CD4-positive, CD25-positive, alpha-beta regulatory T cell (primary cell): ENCODE measurements at places on chromosomes 11 and 22. TPM values are rescaled to one million over a fixed set of nuclear protein-coding genes. Genes with fewer than 3 reads are reported as not detected.

Gene ANO3
- polyA plus RNA-seq, result not detected

DNA sequence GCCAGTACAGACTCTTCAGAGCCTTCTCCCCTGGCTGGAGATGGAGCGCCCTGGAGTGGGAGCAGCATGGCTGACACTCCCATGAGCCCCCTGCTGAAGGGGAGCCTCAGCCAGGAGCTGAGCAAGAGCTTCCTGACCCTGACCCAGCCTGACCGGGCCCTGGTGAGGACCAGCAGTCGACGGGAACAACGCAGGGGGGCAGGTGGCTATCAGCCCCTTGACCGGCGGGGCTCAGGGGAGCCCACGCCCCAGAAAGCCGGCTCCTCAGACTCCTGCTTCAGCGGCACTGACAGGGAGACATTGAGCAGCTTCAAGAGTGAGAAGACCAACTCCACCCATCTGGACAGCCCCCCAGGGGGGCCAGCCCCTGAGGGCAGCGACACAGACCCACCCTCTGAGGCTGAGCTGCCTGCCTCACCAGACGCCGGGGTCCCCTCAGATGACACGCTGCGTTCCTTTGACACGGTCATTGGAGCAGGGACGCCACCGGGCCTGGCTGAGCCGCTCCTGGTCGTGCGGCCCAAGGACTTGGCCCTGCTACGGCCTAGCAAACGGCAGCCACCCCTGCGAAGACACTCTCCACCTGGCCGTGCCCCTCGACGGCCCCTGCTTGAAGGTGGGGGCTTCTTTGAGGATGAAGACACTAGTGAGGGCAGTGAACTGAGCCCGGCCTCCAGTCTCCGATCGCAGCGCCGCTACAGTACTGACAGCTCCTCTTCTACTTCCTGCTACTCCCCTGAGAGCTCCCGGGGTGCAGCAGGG lies 2.6 kb downstream of the PCNX3 start:
- no peak for DNase-seq
- H3K27ac ChIP-seq, result no peak overlapping the region
- no peaks in the 10 kb centered on the region for H3K27me3 ChIP-seq
- H3K4me3 ChIP-seq, result no peak overlapping the region

Gene TMPRSS4
- not detected for polyA plus RNA-seq

GRCh38 chr11:125276619-125276976 lies 112.0 kb downstream of the PKNOX2 start:
- DNase-seq, result no peak
- H3K36me3 ChIP-seq, result no peaks in the 10 kb centered on the region
- no peak overlapping the region for H3K4me3 ChIP-seq
- no peaks in the 10 kb centered on the region for H3K4me1 ChIP-seq

Gene NOX4
- not detected for polyA plus RNA-seq

DNA sequence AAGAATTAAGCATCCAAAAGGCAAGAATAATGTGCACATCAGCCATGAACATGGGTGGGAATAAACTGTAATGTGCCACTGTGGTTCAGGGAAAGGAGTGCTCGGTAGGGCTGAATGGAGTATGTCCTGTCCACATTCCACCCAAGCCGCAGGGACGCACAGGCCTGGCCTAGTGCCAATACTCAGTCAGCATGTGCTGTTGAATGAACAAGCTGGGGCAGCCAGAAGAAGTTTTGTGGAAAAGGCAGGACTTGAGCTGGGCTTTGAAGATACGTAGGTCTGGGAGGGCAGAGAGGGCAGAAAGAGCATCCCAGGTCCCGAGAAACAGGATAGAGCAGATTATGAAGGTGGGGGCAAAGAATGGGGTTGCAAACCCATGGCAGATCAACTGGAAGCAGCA lies 60.0 kb upstream of the PLET1 start:
- no peak overlapping the region for H3K4me3 ChIP-seq
- H3K27me3 ChIP-seq, result no peaks in the 10 kb centered on the region
- no peaks in the 10 kb centered on the region for H3K4me1 ChIP-seq
- H3K27ac ChIP-seq, result no peak overlapping the region
- H3K36me3 ChIP-seq, result no peaks in the 10 kb centered on the region

- H3K27me3 ChIP-seq, result no peaks in the 10 kb centered on the region
- H3K27ac ChIP-seq, result peak overlapping the region; percentile 77
- DNase-seq, result peak; percentile 55
- peaks cover 42% of the 10 kb centered on the region for H3K4me1 ChIP-seq
- peak overlapping the region; percentile 97 for H3K4me3 ChIP-seq
- H3K36me3 ChIP-seq, result peaks cover 4% of the 10 kb centered on the region
Measured at GRCh38 chr11:2991452-2992233, 486 bp downstream of the NAP1L4 start.

Gene CHST1
- 0.10 TPM for polyA plus RNA-seq

Gene GRM5
- polyA plus RNA-seq, result not detected

GRCh38 chr11:115222218-115222862 lies 281.9 kb downstream of the CADM1 start:
- H3K4me1 ChIP-seq, result peaks cover 23% of the 10 kb centered on the region
- H3K27ac ChIP-seq, result peak overlapping the region; percentile 79
- peak; percentile 81 for DNase-seq
- peak overlapping the region; percentile 35 for H3K4me3 ChIP-seq
- peaks cover 2% of the 10 kb centered on the region for H3K27me3 ChIP-seq

GRCh38 chr22:49815641-49816091 lies 12.0 kb downstream of the BRD1 start:
- H3K4me1 ChIP-seq, result peaks cover 34% of the 10 kb centered on the region
- H3K36me3 ChIP-seq, result peaks cover 34% of the 10 kb centered on the region
- no peak overlapping the region for H3K4me3 ChIP-seq
- H3K27me3 ChIP-seq, result no peaks in the 10 kb centered on the region
- H3K27ac ChIP-seq, result no peak overlapping the region

GRCh38 chr11:1473786-1474185 lies 12.8 kb downstream of the MOB2 start:
- H3K4me3 ChIP-seq, result no peak overlapping the region
- no peaks in the 10 kb centered on the region for H3K4me1 ChIP-seq
- H3K27me3 ChIP-seq, result no peaks in the 10 kb centered on the region
- no peak for DNase-seq
- peaks cover 66% of the 10 kb centered on the region for H3K36me3 ChIP-seq
- H3K27ac ChIP-seq, result no peak overlapping the region

GRCh38 chr11:82701847-82702520 lies 31.7 kb downstream of the FAM181B start:
- no peaks in the 10 kb centered on the region for H3K27me3 ChIP-seq
- DNase-seq, result no peak
- no peak overlapping the region for H3K4me3 ChIP-seq
- no peaks in the 10 kb centered on the region for H3K36me3 ChIP-seq
- no peak overlapping the region for H3K27ac ChIP-seq

GRCh38 chr11:128505449-128506065 lies 81.8 kb downstream of the ETS1 start:
- H3K4me1 ChIP-seq, result peaks cover 100% of the 10 kb centered on the region
- H3K36me3 ChIP-seq, result peaks cover 74% of the 10 kb centered on the region
- peak overlapping the region; percentile 97 for H3K27ac ChIP-seq
- H3K27me3 ChIP-seq, result no peaks in the 10 kb centered on the region
- DNase-seq, result peak; percentile 30

- H3K27me3 ChIP-seq, result peaks cover 3% of the 10 kb centered on the region
- H3K4me3 ChIP-seq, result no peak overlapping the region
- H3K4me1 ChIP-seq, result no peaks in the 10 kb centered on the region
- no peaks in the 10 kb centered on the region for H3K36me3 ChIP-seq
- DNase-seq, result no peak
Measured at GRCh38 chr11:61194169-61194671, 9.1 kb upstream of the PGA3 start.

DNA sequence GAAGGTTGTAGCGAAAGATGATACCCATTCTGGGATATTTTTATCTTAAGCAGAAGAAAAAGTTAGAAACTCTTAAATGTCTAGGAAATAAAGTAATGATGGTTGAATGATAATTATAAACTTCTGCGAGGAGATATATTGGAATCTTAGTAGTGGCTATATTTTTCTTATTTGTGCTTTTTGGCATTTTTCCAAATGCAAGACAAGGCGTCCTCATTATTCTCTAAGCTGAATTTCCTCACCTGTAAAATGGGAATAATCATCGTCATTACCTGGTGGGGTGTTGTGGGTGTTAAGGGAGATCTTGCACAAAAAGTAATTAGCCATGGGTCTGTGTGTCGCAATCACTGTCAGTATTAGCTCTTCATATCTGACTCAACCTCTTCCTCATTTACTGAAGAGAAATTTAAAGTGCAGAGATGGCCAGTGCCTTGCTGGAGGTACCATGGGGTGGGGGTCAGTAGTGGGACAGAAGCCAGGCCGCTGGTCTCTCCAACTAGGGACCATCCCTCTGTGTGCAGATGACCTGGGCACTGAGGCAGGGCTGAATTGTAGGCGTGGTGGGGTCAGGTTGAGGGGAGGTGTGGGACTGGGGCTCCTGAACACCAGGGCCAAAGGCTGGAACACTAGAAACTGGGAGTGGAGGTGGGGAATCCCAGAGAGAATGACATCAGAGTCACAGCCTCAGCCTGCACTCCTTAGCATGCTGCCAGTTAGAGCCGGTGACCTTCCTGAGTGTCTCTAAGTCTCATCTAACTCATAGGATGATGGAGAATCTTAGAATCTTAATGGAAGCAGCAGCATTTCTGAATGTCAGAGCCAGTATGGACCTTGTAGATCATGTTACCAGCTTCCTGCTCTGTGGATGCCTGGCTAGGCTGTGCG lies 4.1 kb downstream of the PITPNM1 start:
- H3K4me1 ChIP-seq, result peaks cover 25% of the 10 kb centered on the region
- H3K27ac ChIP-seq, result no peak overlapping the region
- H3K4me3 ChIP-seq, result no peak overlapping the region
- no peaks in the 10 kb centered on the region for H3K27me3 ChIP-seq

- H3K4me1 ChIP-seq, result no peaks in the 10 kb centered on the region
- H3K4me3 ChIP-seq, result no peak overlapping the region
- H3K27me3 ChIP-seq, result no peaks in the 10 kb centered on the region
- peak; percentile 53 for DNase-seq
- H3K27ac ChIP-seq, result no peak overlapping the region
Measured at GRCh38 chr22:19619144-19620009, 94.9 kb upstream of the SEPTIN5 start.

- no peaks in the 10 kb centered on the region for H3K36me3 ChIP-seq
- no peaks in the 10 kb centered on the region for H3K27me3 ChIP-seq
- no peak overlapping the region for H3K27ac ChIP-seq
- no peak overlapping the region for H3K4me3 ChIP-seq
- no peak for DNase-seq
Measured at GRCh38 chr11:68146010-68146540, 24.9 kb upstream of the CHKA start.

DNA sequence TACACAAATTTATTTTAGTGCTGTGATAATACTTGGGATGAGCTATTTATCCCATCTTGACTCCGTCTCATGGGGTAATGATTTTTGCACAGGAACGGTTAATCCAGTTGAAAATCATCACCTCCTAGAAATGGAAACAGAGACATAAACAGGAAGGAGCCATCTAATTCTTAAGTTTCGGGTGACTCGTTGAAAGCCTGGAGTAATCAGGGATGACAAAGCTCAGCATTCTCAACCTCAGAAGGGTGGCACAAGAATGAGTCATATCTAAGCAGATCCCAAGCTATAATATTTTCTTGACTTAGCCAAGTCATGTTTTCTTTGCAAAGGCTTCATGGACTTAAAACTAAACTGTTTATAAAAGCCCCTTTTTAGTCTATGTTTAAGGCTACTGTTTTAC lies 280.8 kb upstream of the CCDC90B start:
- no peaks in the 10 kb centered on the region for H3K36me3 ChIP-seq
- H3K4me3 ChIP-seq, result no peak overlapping the region
- H3K27me3 ChIP-seq, result no peaks in the 10 kb centered on the region
- no peak for DNase-seq

GRCh38 chr11:18761144-18761543 lies 30.5 kb downstream of the PTPN5 start:
- peaks cover 5% of the 10 kb centered on the region for H3K27me3 ChIP-seq
- DNase-seq, result no peak
- H3K27ac ChIP-seq, result no peak overlapping the region
- H3K4me1 ChIP-seq, result peaks cover 3% of the 10 kb centered on the region

Gene CHRDL2
- not detected for polyA plus RNA-seq

- no peaks in the 10 kb centered on the region for H3K36me3 ChIP-seq
- H3K27ac ChIP-seq, result no peak overlapping the region
- H3K27me3 ChIP-seq, result no peaks in the 10 kb centered on the region
- DNase-seq, result no peak
- H3K4me3 ChIP-seq, result no peak overlapping the region
Measured at GRCh38 chr22:27238935-27239510, 562.5 kb downstream of the MN1 start.

- no peaks in the 10 kb centered on the region for H3K4me1 ChIP-seq
- no peaks in the 10 kb centered on the region for H3K36me3 ChIP-seq
- no peak overlapping the region for H3K4me3 ChIP-seq
Measured at GRCh38 chr11:44785856-44786607, 59.3 kb downstream of the TSPAN18 start.

Gene FGF19
- polyA plus RNA-seq, result not detected

Gene DEPDC7
- polyA plus RNA-seq, result 0.75 TPM

Gene AMOTL1
- not detected for polyA plus RNA-seq

Gene KIF18A
- 1.2 TPM for polyA plus RNA-seq

GRCh38 chr11:2347308-2347830 lies 29.7 kb upstream of the CD81 start:
- H3K27ac ChIP-seq, result no peak overlapping the region
- no peaks in the 10 kb centered on the region for H3K4me1 ChIP-seq
- no peaks in the 10 kb centered on the region for H3K27me3 ChIP-seq
- H3K36me3 ChIP-seq, result no peaks in the 10 kb centered on the region

GRCh38 chr22:49238181-49239141 lies 589.2 kb downstream of the BRD1 start:
- H3K27me3 ChIP-seq, result no peaks in the 10 kb centered on the region
- H3K36me3 ChIP-seq, result no peaks in the 10 kb centered on the region
- H3K27ac ChIP-seq, result no peak overlapping the region
- no peaks in the 10 kb centered on the region for H3K4me1 ChIP-seq

DNA sequence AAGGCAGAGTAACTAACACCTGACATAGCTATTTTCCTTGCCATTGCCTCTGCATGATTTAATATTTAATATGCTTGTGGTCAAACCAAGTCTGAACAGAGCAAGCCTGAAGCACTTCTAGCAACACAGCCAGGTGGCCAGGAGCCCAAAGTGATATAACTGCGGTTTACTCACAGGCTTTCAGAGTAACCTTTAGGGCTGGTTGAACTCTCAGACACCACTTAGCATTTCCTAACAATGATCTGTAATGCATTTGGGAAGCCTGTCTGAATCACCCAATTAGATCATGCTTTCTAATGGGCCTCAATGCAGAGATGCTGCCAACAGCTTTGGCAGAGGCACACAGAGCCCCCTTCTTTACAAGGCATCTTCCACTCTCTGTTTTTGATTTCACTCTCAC lies 96.1 kb downstream of the FDX1 start:
- no peaks in the 10 kb centered on the region for H3K36me3 ChIP-seq
- H3K4me1 ChIP-seq, result no peaks in the 10 kb centered on the region
- H3K27ac ChIP-seq, result no peak overlapping the region
- H3K4me3 ChIP-seq, result no peak overlapping the region
- no peaks in the 10 kb centered on the region for H3K27me3 ChIP-seq

Gene EHF
- polyA plus RNA-seq, result not detected

- no peaks in the 10 kb centered on the region for H3K4me1 ChIP-seq
- DNase-seq, result no peak
- peaks cover 4% of the 10 kb centered on the region for H3K27me3 ChIP-seq
- no peak overlapping the region for H3K4me3 ChIP-seq
Measured at GRCh38 chr11:33618351-33618710, 82.3 kb downstream of the C11orf91 start.

GRCh38 chr22:27714068-27714467 lies 87.5 kb downstream of the MN1 start:
- H3K4me3 ChIP-seq, result no peak overlapping the region
- no peaks in the 10 kb centered on the region for H3K36me3 ChIP-seq
- peaks cover 6% of the 10 kb centered on the region for H3K27me3 ChIP-seq
- H3K27ac ChIP-seq, result no peak overlapping the region
- no peak for DNase-seq
- H3K4me1 ChIP-seq, result no peaks in the 10 kb centered on the region

Gene CNTN5
- not detected for polyA plus RNA-seq
